ENCODE measurements at places on chromosomes 3 and 15. TPM values are rescaled to one million over a fixed set of nuclear protein-coding genes. Genes with fewer than 3 reads are reported as not detected.

GRCh38 chr15:83515164-83515563 lies 68.0 kb downstream of the SH3GL3 start:
- no peak for DNase-seq

- DNase-seq: peak; percentile 49
These were observed 35.3 kb downstream of the CAPN7 start for GRCh38 chr3:15241341-15241740.

FOXL2NB gene
- not detected for total RNA-seq

ITGA11 gene
- not detected for total RNA-seq
